ENCODE measurements at places on chromosomes 2 and 18.
A peak's percentile ranks its signal among the peaks of the same experiment; 100 is the strongest.

- no peak for DNase-seq
Observed at GRCh38 chr2:46828491-46829230, 86.9 kb downstream of the MCFD2 start.

- DNase-seq = no peak
Observed at GRCh38 chr2:169683425-169684134, 10.6 kb downstream of the CFAP210 start.

- no peak for DNase-seq
Observed at GRCh38 chr18:22267225-22267624, 97.8 kb downstream of the GATA6 start.

- DNase-seq = no peak
Observed at GRCh38 chr2:238155761-238156694, 2.7 kb upstream of the ERFE start.

- DNase-seq = no peak
Observed at GRCh38 chr18:48581206-48581605, 42.4 kb downstream of the CTIF start.

GRCh38 chr2:175690113-175690837 is 311.8 kb downstream of the LNPK start:
- DNase-seq = peak; percentile 60

- DNase-seq = no peak
Observed at GRCh38 chr2:37842732-37843440, 82.2 kb upstream of the RMDN2 start.

DNA sequence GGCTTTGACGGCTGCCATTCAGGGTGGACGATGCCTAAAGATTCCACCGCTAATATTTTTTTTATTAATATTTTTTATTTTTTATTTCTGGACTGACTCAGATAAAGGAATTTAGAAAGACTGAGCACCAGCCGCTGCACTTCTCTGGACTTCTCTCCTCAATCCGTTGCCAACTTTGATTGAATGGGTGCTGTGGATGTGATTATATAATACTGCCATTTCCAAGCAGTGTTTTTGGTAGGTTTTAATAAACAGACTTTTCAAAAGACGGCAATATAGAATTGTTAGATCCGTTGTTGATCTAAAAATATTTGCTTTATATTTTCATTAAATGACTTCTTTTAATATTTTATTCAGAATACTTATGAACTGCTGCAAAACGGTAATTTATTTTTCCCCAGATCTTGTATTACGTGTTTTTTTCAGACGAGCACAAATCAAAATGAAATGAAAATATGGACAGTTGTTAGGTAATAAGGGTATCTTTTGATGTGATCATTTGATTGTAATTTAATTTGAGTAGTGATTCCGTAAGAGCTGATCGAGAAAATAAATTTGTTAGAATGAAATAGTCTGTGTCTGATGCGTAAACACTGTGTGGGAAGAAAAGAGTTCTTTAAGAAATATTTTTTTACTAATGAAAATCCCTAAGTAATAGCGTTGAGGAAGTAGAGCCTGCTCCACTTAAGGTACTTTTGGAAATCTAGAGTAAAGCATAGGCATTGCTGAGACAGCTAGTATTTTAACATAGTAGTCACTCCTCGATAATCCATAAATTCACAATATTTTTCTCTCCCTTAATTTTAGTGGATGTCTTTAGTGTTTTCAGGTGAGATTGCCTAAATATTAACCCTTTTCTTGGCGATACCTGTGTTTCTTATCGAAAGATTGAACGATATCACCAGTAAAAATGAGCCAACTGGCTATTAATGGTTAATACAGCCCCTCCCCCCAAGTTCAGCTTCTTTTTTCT is 4.4 kb downstream of the POU3F3 start:
- DNase-seq = no peak

DNA sequence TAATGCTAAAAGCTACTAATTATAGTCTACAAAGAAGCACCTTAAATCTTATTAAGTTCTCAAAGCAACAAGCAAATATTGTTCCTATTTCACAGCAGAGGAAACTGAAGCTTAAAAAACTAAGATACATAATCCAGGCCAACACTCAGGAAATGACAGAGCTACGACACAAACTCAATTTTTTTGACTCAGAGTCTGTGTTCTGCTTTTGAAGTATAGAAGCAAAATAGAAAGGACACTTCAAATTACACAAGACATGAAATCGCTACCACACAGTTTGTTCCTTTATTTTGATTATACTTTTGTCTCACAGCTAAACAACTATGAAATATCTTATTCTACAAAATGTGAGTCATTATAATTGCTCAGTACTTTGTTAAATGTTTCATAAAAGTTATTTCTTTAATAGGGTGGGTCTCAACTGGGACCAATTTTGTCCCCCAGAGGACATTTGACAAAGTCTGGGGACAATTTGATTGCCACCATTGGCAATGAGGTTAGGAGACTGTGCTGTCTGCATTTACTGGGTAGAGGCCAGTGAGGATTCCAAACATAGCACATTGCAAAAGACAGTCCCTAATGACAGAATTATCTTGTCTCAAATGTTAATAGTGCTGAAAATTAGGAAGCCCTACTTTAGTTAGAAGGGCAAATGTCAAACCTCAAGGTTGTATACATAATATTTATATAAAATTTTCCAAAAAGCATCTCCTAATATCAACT is 101.5 kb upstream of the GRB14 start:
- no peak for DNase-seq

DNA sequence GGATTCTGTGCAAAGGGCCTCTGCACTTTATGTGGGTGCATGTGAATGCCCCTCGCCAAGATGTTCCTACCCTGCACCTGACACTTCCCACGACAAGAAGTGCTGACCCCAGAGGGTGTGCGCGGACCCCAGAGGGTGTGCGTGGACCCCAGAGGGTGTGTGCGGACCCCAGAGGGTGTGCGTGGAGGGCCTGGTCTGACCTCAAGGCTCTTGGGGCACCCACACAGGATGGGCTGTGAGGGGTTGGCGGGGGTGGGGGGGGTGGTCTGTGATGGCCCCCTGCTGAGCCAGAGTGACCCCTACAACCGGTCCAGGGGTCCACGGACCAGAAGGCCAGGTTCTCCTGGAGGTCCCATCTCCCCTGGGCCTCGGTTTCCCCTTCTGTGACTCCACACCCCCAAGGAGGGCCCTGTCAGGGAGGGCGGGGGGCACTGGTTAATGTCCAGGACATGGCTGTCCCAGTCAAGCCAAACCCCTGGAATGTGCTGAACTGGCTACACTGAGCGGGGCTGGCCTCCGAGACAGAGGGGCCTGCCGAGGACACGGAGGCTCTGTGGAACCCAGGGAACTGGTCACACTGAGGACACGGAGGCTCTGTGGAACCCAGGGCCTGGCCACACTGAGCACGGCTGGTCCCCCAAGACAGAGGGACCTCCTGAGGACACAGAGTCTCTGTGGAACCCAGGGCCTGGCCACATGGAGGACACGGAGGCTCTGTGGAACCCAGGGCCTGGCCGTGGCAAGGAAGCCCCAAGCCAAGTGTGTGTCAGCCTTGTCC is 3.1 kb downstream of the NEU4 start:
- no peak for DNase-seq

- DNase-seq = no peak
Observed at GRCh38 chr2:149648282-149649030, 60.9 kb upstream of the MMADHC start.

DNA sequence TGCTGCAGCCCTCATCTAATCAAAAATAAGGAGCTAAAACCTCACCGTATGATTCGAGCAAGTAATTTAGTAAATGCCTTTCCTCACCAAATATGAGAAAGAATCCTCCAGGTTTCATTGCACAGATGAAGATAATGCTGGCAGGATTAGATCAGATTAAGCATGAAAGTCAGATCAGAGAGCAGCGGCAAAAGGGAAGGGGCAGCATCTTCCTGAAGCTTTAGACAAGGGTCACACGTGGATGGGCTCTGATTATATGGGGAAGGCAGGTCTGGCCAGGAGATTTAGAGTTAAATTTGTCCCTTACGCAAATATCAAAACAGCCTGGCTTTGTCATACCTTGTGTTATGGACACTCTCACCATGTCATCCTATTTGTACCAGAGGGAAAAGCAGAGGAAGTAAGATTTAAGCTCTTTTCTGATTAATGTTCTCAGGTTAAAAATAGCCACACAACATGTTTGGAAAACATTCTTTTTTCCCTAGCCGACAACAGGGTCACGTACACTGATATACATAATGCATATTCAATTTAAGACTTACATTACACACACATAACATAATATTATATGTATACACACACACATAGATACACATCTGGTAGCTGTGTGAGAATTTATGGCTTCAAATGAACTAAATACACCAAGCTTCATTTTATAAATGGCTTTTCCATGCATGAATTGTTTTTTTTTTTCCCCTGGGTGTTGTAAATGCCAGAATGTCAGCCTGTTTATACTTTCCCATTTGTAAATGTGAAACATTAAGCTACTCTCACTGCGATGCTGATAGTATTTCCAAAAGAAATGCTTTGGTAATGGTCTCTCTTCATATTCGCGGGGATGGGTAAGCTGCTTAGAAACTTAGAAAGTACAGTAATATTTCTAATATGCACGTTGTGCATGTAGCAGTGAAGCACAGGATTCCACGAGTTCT is 196.3 kb upstream of the SIX3 start:
- peak; percentile 38 for DNase-seq

DNA sequence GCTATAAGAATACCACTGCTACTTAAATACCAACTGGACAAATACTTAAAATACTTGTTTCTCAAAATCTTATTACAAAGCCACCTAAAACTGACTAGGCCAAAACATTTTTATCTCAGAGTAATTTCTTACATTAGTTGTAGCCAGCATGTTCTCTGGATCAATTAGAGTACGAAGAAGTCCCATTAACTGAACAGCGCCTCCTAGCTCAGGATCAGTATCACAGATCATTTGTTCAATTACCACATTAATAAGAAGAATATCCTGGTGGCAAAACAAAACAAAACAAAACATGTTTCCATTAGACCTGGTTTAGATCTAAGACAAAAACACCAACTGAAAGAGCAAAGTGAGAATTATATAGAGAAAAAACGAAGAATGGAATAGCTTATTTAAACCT is 36.0 kb downstream of the PPP4R3B start:
- no peak for DNase-seq

- DNase-seq = no peak
Observed at GRCh38 chr18:26192233-26192632, 34.0 kb upstream of the TAF4B start.

GRCh38 chr18:37465958-37466357 is 99.6 kb downstream of the CELF4 start:
- peak; percentile 84 for DNase-seq

- DNase-seq = no peak
Observed at GRCh38 chr2:85713836-85714235, 19.7 kb downstream of the GNLY start.

GRCh38 chr2:59398081-59398480 is 1155.4 kb downstream of the BCL11A start:
- DNase-seq = no peak

DNA sequence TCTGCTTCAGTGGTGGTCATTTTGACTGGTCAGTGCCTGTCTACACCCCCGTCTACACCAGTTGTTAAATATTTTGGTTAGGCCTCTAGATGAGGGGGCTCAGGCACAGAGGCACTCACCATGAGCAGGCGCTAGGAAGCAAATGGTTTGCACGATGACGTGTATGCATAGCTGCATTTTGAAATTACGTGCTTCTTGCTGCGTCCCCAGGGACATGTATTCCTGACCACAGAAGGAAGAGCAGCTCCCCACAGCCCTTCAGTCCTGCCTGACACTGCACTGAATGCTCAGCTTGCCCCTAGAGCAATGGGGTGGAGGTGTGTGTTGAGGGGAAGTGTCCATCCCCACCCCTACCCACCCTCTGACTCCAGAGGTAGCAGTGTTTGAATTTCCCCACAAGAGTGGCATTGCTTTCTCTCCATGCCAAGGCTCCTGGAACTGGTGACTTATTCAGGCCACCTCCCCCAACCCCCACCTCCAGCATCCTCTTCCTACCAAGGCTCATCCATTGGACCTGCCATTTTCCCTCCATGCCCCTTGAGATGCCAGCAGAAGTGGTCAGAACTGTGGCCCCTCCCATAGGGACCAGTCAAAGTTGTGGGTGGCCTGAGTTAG is 11.4 kb upstream of the ZAP70 start:
- no peak for DNase-seq

DNA sequence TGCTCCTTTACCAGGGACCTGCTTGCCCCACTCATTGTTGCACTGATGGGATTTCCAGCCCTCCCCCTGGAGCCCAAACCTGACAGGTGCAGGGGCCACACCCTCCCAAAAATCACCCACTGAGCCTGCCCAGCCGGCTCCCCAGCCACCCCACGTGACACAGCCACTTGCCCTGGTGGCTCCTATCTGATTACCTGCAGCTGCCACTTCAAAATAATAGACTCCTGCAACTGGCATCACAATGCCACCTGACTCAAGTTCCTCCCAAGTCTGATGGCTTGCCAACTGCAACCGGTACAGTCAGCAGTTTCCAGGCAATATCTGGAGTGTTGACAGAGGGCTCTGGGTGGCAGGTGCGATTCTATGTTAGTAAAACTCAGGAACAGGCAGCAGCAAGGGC is 66.2 kb downstream of the CRACDL start:
- no peak for DNase-seq

DNA sequence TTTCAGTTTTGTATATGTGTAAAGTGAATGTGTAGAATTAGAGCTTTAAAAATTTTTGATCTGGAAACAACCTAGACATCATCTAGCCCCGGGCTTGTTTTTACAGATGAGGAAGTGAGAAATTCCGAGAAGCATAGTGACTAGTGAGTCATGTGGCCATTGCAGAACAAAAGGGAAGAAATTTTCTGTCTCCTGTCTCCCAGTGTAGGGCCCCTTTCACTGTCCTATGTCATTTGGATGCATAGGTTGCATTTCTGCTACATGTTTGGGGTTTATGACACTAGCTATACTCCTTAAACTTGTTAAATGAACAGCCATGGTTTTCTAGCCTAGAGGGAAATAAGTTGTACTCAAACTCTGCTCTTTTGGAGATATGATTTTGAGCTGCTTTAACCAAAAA is 84.6 kb downstream of the PLCL1 start:
- no peak for DNase-seq

DNA sequence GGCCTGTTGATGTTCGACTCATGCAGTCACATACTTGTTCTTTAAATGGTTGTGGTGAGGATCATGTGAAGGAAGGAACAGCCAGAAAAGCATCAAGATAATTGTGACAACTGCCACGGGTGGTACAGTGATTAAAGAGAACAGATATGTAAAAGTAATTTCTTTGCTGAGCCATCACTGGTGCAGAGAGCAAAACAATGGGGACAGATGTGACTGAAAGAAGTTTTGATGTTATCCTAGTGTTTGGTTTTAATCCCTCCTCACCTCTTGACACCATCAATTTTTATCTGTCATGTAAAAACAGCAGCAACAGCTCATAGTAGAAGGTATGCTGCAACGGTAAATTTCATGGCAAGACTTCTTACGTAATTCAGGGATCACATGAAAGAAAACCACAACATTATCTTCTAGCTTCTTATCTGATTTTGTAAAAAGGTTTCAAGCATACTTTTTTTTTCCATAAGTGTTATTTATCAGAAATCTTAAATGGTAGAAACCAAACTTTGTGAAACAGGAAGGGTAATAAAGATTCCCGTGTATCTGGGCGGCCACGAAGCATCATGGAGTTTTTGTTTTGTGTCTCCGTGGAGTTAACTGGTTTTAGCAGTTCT is 65.2 kb downstream of the PLCL1 start:
- peak; percentile 19 for DNase-seq

GRCh38 chr2:233424154-233424951 is 70.1 kb downstream of the DGKD start:
- DNase-seq = no peak

- no peak for DNase-seq
Observed at GRCh38 chr2:173664513-173664910, 300.7 kb downstream of the SP3 start.
